Activated CD4-positive, alpha-beta T cell treated with anti-CD3 and anti-CD28 coated beads, Interleukin-2, Interleukin-6, amounts not matched to agents 100 ng/mL and 50 ng/mL, durations not matched to agents 16 hours and 8 hours (primary cell): ENCODE measurements at places on chromosomes 4 and X.

DNA sequence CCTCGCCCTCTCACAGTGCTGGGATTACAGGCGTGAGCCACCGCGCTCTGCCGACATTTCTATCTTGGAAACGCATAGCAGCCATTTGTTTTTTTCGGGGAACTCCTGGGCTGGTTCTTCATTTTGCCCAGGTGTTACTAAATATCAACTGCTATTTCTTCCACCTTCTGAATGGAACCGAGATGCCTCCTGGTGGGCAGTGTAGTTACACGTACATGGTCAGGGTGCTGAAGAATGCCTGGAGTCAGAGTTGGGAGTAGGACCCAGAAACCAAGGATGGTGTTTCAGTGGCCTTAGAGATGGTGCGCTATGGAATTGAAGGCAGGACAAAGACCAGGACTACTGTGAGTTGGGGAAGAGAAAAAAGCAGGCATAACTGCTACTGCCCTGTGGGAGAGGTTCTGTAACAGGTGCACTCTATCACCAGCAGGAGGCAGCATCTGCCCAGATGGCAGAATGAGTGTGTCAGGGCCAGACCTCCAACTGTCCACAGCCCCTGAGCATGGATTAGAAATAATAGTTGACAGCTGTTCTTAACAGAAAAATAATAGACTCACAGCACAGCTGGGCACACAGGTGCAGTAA is 81.7 kb downstream of the ZC4H2 start:
- peak; percentile 52 for DNase-seq

GRCh38 chr4:54802336-54802735 is 144.6 kb downstream of the KIT start:
- no peak for DNase-seq

GRCh38 chrX:133294126-133294525 is 76.0 kb upstream of the TFDP3 start:
- no peak for DNase-seq

GRCh38 chr4:115923152-115923551 is 809.7 kb upstream of the NDST4 start:
- no peak for DNase-seq

GRCh38 chr4:78057600-78058550 is 752 bp downstream of the FRAS1 start:
- peak; percentile 40 for DNase-seq

DNA sequence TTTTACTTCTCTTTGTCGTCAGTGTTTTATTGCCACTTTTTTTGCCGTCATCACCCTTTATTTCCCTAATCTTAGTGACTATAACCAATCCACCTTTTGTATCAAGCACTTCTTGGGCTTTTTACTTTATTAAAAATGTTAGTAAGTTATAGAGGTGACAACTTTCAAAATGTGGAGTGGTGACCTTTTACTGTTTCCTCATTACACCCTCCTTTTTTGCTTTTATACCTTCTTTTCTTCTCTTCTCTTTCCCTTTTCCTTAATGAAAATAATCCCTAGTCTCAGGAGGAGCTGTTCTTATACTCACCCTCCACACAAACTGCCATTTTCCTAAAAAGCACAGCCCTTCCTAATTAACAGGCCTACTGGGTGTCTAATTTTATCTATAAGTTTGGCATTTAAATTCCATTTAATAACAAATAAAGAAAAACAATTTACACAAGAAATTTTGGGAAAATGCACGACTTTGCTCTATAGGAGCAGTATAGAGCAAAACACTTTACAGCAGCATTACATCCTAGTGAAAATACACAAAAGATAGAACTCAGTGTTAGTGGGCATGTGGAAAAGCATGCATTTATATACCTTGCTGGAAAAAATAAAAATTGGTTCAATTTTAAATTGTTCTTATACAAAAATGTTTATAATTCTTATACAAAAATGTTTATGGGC is 27.3 kb downstream of the BBS12 start:
- DNase-seq, result no peak

- DNase-seq, result no peak
Observed at GRCh38 chrX:30653415-30654131, at the start of gene GK. TSS of gene GK (plus strand) at chrX:30653423. CDS start at chrX:30653538, 115 bp downstream.

DNA sequence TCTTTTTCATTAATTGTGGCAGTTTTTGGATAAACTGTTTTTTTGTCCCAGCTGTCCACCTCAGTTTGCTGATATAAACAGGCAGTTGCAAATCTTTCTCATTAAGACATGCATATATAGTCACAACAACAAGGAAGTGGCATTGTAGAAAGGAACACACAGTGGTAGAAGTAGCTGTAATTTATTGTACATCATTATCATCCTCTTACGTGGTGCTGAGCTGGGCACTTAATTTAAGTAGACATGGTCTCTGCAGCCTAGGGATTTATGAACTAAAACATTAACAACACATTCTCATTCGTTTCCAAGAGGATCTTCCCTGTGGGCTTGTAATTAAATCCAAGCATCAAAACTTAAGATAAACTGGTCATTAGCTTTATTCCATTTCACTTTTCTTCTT is 500.2 kb downstream of the INPP4B start:
- no peak for DNase-seq

DNA sequence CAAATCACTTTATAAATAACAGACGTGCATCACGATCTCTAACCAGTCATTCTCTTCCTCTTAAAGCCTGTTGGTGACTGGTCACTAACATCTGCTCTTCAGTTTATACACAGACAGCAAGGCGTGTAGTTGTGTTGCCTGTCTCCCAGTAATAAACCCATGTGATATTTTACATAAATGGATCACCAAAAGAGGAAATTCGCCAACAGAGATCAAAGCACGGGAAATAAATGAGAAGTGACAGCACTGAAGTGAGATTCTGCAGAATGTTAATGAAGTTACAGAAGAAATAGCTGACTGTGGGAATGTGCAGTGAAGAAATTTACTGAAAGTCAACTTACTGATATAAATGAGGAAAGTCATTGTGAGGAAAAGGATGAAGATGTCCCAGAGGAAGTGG is 47.0 kb downstream of the AFF1 start:
- no peak for DNase-seq

DNA sequence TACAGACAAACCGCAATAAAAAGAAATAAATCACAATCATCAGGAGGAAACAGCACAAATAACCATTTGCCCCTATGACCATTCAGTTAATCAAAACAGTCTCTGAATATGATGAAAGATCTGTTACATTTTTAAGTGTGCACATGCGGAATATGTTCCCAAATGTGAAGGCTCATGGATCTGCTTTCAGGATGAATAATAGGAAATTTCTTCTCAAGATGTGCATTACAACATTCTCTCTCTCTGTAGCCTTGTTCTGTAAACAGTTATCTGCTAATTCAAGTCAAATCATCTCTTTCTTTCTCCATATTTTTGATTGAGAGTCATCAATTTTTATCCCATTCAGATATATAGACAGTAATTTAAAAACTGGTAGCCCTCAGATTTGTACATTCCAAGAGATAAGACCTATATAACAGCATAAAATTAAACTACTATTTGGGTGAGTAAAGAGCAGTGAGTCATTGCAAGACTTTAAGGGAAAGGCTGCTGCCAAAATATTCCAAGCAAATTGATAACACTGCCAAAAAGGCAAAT is 433.9 kb upstream of the ATOH1 start:
- no peak for DNase-seq

DNA sequence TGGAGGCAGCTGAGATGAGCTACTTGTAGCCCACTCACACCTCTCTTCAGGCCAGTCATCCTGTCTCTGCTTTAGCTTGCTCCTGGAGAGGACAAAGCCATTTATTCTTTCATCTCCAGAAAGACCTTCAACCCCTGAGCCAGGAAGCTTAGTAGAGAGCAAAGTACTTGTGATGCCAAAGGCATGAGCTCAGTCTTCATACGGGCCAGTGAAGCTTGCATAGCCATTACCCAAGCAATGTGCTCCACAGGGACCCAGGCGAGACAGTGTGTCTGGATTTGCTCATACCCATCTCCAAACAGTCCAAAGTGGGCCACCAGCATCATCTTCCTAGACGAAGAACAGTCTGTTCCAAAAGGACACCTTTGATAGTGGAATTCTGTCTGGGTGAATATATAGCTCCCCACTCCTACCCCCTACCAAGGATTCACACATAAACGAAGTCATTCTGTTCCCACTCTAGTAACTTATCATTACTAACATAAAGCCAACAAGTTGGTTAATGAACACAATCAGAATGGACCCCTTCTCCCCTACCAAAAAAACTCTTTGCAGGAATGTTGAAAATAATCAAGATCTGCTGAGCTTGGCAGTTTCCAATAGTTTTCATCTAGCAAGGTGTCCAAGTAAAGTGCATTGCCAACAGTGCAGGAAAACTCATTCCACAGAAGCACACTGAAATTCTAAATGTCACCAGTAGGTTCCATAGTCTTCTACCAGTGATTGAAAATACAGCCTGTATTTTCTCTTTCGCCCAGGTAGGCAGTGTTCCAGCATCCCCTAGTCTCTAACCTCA is 6.7 kb downstream of the TNMD start:
- DNase-seq, result no peak

DNA sequence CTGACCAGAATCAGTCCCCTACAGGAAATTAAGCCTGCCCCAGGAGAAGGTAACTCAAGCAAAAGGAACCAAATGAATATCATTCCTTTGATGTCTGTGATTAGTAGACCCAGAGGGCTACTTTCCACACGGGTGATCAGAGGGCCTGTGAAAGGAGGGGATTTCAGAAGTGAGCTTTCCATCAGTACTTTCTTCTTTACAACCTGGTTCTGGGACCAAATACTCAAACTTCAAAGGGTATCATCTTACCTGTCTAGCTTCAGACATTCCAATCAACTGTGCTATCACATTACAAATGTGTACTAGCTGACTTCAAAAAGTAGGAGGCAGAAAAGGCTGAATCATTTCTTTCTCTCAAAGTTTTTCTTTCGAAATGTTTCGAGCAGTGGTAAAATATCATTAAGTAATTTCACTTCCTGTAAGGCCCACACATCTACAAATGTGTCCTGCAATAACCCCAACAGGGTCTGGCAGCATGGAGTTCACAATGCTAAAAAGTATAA is 23.9 kb downstream of the ACSL4 start:
- DNase-seq, result peak; percentile 52
